ENCODE measurements at places on chromosomes 11 and 22. TPM values are rescaled to one million over a fixed set of nuclear protein-coding genes. Genes with fewer than 3 reads are reported as not detected.

- no peak overlapping the region for H3K4me3 ChIP-seq
- no peak for DNase-seq
- peak overlapping the region; percentile 88 for H3K27ac ChIP-seq
- H3K36me3 ChIP-seq: peaks cover 7% of the 10 kb centered on the region
- peaks cover 44% of the 10 kb centered on the region for H3K4me1 ChIP-seq
Observed at GRCh38 chr11:12897390-12897789, 111.7 kb upstream of the RASSF10 start.

DNA sequence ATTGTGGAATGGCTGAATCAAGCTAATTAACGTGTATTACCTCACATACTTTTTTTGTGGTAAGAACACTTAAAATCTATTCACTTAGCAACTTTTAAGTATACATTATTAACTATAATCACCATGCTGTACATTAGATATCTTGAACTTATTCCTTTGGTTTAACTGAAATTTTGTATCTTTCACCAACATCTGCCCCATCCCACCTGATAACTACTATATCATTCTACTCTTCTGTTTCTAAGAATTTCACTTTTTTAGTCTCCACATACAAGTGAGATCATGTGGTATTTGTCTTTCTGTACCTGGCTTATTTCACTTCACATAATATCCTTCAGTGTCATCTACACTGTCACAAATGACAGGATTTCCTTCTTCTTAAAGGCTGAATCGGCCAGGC, 17.1 kb upstream of the VWA5A start:
- H3K36me3 ChIP-seq: no peaks in the 10 kb centered on the region
- H3K4me3 ChIP-seq: no peak overlapping the region
- DNase-seq: no peak
- no peak overlapping the region for H3K27ac ChIP-seq
- no peaks in the 10 kb centered on the region for H3K4me1 ChIP-seq
- no peaks in the 10 kb centered on the region for H3K27me3 ChIP-seq

Gene SLC6A5
- not detected for total RNA-seq

DNA sequence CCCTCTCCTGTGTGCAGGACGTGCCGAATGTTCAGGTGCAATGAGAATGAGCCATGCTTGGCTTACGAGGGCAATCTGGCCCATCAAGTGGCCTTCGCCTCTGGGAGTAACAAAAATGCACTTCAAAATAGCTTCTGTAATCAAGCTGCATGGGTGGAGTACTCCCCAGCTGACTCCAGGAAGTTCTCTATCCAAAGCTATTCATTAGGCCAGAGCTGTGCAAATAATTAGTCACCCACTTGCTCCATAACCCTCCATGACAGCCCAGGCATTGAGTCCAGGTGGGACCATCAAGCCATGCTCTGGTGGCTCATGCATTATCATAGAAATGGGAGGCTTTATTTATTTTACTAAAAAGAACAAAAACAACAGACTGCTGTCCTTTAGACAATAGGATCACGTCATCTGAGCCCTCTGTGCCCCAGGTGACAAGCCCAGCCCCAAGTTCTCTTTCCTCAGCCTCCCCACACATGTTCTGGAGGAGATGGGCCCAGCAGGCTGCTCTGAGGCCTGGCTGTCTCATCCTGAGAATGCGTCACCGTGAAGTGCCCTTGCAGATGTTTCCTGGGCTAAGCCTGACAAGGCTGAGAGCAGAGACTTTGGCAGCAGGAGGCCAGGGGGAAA, 244.7 kb downstream of the ETS1 start:
- no peak overlapping the region for H3K4me3 ChIP-seq
- H3K27ac ChIP-seq: peak overlapping the region; percentile 51
- no peaks in the 10 kb centered on the region for H3K27me3 ChIP-seq
- DNase-seq: peak; percentile 66
- H3K36me3 ChIP-seq: no peaks in the 10 kb centered on the region

Gene SPATA19
- total RNA-seq: not detected

DNA sequence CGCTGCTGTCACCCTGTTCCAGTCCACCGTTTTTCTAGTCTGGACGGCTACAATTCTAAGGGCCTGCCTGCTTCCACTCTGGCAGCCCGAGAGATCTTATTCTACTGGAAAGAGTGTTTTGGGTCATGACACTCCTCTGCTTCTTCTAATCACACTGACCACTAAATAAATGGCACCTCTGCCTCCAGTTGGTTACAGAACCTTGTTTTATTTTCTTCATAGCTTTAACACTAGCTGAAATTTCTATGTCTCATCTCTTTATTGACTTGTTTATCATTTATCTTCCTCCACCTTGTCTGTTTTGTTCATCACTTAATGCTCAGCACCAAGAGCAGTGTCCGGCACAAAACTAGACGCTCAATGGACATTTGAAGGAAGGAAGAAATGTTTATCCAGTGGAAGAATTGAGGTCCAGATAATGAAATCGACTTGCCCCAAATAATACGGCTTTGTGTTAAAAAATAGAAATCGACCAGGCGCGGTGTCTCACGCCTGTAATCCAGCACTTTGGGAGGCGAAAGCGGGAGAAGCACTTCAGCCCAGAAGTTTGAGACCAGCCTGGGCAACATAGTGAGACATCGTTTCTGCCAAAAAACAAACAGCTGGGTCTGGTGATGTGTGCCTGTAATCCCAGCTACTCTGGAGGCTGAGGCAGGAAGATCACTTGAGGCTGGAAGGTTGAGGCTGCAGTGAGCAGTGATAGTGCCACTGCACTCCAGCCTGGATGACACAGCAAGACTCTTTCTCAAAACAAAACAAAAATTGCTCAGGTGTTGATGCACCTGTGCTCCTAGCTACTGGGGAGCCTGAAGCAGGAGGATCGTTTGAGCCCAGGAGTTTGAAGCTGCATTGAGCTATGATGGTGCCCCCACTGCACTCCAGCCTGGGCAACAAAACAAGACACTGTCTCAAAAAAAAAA, 693 bp upstream of the PRR14L start:
- H3K4me3 ChIP-seq: peak overlapping the region; percentile 98
- H3K4me1 ChIP-seq: peaks cover 55% of the 10 kb centered on the region
- peak overlapping the region; percentile 90 for H3K27ac ChIP-seq
- no peak for DNase-seq

Gene DSCAML1
- 0.67 TPM for total RNA-seq

DNA sequence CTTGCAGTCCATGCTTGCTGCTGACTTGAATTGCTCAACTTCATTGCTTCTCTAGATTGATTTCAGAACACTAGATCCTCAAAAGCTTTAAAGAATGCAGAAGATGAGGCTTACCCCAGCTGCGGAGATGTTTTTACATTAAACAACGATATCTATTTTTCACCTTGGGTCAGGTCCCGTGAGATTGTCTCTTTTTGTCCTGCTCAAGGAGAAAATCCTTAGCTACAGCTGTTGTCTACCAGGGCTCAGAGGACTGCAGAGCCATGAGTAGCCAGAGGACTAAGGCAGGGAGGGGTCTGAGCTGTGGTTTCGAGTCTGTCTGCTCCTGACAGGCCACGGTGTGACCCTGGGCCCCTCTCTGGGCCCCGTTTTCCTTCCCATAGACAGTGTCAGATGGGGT, 51.4 kb downstream of the PKNOX2 start:
- H3K36me3 ChIP-seq: no peaks in the 10 kb centered on the region
- H3K27ac ChIP-seq: no peak overlapping the region
- no peaks in the 10 kb centered on the region for H3K27me3 ChIP-seq
- no peak for DNase-seq
- peaks cover 41% of the 10 kb centered on the region for H3K4me1 ChIP-seq

DNA sequence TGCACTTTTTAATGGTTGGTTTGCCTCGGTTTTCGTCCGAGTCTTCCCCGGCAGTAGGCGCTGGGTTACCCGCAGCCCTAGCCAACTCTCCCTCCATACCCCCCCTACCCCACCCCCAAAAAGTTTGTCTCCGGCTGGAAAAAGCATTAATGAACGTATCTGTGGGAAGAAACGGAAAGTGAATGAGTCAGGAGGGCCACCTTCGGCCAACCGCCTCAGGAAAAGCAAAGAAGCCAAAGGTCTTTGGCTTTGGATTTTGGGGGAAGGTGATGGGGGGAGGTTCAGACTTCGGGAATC, 508 bp upstream of the FLI1 start:
- no peaks in the 10 kb centered on the region for H3K4me1 ChIP-seq
- DNase-seq: no peak
- peak overlapping the region; percentile 67 for H3K4me3 ChIP-seq
- H3K27me3 ChIP-seq: peaks cover 14% of the 10 kb centered on the region

DNA sequence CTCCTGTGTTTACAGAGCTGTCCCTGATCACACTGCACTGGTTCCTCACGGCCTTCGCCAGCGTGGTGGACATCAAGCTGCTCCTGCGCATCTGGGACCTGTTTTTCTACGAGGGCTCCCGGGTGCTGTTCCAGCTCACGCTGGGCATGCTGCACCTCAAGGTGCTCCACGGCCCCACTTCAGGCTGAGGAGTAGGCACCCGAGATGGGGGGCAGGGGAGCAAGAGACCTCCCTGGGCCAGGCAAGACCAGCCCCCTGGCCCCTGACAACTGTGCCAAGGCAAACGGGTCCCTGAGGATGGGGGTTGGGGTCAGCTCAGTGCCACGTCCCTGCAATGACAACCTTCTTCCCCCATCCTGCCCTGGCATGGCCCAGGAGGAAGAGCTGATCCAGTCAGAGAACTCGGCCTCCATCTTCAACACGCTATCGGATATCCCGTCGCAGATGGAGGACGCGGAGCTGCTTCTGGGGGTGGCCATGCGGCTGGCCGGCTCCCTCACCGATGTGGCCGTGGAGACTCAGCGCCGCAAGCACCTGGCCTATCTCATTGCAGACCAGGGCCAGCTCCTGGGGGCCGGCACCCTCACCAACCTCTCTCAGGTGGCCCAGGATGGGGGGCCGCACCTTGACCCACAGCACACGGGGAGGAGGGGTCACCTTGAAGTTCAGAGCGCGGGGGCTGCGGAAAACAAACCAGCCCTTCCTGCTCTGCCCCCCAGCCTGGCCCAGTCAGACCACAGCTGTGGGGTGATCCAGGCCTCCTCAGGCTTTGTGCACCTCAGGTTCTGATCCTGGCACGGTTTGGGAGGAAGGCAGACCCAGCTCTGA, 35.9 kb downstream of the SGSM3 start:
- H3K4me1 ChIP-seq: no peaks in the 10 kb centered on the region
- peaks cover 97% of the 10 kb centered on the region for H3K36me3 ChIP-seq
- H3K27ac ChIP-seq: no peak overlapping the region
- no peak overlapping the region for H3K4me3 ChIP-seq
- no peak for DNase-seq

DNA sequence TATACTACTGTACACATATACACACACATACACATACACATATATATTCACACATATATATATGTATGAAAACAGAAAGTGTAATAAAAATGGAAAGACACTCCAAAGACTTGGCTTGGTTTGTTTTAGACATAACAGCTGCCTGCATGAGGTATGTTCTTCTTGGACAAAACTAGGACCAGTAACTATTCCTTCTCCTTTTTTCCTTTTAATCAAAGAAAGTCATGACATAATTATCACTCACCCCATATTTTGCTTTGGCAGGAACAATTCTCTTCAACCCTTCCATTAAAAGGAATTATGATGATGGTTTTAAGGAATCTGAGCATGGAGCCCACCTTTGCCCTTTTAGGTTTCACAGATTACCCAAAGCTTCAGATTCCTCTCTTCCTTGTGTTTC, at the start of gene OR5D14:
TSS of gene OR5D14 (plus strand) at position 301 of the 400 bp plus-strand sequence. CDS start at position 301, 0 bp downstream.
- no peaks in the 10 kb centered on the region for H3K36me3 ChIP-seq
- H3K4me1 ChIP-seq: no peaks in the 10 kb centered on the region
- no peak within 1 kb of the TSS for H3K4me3 ChIP-seq
- no peaks in the 10 kb centered on the region for H3K27me3 ChIP-seq
- no peak for DNase-seq

- H3K27me3 ChIP-seq: no peaks in the 10 kb centered on the region
- peak overlapping the region; percentile 40 for H3K27ac ChIP-seq
- no peak for DNase-seq
- H3K4me1 ChIP-seq: no peaks in the 10 kb centered on the region
Observed at GRCh38 chr11:61912991-61913698, 4.2 kb downstream of the RAB3IL1 start.

Gene HTR3A
- total RNA-seq: 0.24 TPM

GRCh38 chr22:42596863-42597530, 17.7 kb downstream of the POLDIP3 start:
- H3K27me3 ChIP-seq: no peaks in the 10 kb centered on the region
- peaks cover 79% of the 10 kb centered on the region for H3K36me3 ChIP-seq
- peak overlapping the region; percentile 54 for H3K27ac ChIP-seq
- no peak overlapping the region for H3K4me3 ChIP-seq
- no peak for DNase-seq
